ENCODE measurements at places on chromosomes 12 and 14.

DNA sequence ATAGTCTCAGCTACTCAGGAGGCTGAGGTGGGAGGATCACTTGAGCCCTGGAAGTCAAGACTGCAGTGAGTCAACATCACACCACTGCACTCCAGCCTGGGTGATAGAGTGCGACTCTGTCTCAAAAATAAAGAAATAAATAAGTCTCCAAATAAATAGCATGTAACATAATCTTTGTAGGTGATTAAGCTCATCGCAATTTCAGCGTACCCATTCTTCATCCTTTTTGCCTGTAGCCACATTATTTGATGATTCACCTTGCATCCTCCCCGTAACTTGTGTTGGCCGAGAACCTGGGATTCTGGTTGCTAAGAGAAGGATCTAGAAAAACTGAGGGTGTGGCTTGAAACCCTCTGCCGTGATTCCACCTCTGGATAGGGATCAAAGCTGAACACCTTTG is 115.1 kb downstream of the GALC start:
- no peak for DNase-seq

- DNase-seq, result no peak
These were observed 7.7 kb downstream of the TMED10 start for GRCh38 chr14:75168586-75169335.

GRCh38 chr14:69932391-69932790 is 53.2 kb downstream of the SMOC1 start:
- no peak for DNase-seq

GRCh38 chr14:29799464-29800095 is 128.1 kb downstream of the PRKD1 start:
- no peak for DNase-seq

DNA sequence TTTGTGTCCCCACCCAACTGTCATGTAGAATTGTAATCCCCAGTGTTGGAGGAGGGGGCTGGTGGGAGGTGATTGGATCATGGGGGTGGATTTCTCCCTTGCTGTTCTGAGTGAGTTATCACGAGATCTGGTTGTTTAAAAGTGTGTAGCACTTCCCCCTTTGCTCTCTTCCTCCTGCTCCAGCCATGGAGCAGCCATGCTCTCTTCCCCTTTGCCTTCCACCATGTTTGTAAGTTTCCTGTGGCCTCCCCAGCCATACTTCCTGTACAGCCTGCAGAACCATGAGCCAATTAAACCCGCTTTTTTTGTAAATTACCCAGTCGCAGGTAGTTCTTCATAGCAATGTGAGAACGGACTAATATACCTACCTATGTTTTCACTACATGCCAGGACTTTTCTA is 2.6 kb upstream of the POC1B start:
- no peak for DNase-seq

DNA sequence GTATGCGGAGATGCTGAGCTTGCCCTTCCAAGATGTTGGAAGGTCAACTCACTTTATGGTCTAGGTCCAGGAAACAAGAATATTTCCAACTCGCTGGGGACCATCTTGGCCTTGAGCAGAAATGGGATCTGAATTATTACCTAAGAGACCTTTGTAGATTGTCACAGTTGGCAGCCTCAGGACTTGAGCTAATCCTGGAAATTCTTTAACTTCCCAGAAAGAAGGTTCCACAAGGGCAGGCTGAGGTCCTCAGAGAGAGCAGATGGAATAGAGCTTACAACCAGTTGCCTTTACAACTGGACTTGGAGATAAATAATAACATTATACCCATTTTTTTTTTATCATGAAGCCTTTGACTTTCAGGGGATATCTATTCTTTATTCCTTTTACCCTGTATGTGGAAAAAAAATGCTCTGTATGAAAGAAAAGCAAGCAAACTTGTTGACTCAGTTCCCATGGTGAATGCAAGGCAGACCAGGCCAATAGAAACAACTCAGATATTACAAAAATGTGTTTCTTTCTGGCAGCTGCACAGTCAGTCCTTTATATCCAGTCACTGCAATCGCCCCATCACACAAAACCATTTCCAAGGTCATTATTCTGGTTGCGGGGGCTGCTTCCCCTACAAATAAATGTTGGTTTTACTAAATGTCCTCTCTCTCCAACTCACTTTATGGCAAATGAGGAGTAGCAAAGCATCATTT is 401.4 kb downstream of the ZFP36L1 start:
- no peak for DNase-seq

DNA sequence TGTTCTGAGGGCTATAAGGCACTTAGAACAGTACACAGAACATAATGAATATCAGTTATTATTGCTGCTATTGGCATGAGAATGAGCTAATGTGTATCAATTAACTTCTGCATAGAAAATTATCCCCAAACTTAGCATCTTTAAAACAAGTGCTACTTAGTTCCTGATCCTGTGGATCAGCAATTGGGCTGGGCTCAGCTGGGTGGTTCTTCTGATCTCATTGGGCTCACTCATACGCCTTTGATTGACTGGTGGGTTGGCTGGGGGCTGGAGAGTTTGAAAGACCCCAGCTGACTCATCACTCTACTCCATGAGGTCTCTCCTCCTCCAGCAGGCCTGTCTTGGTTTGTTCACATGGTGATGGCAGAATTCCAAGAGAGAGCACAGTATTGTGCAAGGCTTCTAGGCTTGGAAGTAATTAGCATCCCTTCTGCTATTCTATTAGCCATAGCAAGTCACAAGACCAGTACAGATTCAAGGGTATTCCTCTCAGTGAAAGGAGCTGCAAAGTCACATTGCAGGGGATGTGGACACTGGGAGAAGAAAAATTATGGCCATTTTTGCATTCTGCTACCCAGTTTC is 27.2 kb upstream of the HSPB8 start:
- DNase-seq, result no peak

- no peak for DNase-seq
These were observed 2.3 kb downstream of the TMEM63C start for GRCh38 chr14:77183896-77184295.

DNA sequence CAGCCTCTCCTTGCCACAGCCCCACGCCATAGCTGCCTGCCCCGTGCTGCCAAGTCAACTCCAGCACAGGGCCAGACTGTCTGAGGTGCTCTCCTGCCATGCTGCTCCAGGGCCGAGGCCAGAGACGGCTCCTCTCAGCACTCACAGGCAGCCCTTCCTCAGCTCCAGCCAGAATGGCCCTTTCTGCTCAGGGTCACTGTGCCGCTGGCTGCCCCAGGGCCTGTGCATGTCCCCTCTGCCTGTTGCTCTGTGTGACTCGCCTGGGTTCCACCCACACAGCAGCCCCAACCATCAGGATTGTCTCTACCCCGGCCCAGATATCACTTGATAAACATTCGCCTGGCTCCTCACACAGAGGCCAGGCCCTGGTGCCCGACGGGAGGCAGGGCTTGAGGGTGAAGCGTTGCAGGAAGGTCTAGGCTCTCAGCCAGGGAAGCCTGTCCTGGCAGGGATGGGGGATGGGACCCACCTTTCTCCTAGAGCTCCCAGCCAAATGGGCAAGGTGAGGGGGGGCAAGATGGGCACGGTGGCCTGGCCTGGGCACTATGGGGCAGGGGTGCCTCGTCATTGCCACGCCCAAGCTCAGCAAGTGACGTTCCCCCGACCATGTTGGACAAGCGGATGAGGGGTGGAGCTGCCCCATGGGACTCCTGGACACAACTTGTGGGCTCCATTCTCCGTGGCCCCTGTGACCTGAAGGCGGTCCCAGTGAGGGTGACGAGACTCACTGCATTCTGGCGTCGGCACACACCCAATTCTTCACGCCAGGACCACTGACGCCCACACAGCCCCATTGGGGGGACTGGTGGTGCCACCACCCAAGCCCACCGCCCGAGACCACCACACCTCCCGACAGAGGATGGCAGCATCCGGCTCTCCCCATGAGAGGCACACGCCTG is 27.4 kb upstream of the BTBD6 start:
- no peak for DNase-seq

GRCh38 chr14:72577521-72577920 is 316.4 kb downstream of the DPF3 start:
- no peak for DNase-seq

DNA sequence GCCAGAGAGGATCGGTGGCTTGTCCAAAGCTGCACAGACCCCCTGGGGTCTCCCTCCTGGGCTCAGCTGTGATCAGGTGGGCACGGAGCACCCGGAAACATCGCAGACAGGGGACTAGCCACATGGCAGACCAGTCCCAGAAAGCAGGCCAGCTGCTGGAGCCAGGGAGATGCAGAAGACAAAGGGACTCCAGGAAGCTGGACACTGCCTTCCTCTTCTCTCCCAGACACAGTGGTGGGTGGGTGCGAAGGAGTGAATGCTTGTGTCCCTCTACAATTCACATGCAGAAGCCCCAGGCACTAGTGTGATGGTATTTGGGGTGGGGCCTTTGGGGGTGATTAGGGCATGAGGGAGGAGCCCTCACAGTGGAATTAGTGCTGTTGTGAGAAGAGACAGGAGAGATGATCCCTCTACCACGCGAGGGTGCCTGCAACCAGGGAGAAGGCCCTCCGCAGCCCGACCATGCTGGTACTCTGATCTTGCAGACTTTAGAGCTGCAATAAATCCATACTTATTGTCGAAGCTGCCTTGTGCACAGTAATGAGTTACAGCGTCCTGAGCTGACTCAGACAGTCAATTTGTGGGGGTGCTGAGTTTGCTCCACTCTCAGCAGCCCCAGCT is 95.2 kb downstream of the CALM1 start:
- DNase-seq, result no peak

Measured in NCI-H2081 treated with DMSO at 0.1 percent for 48 hours (cell line).